ENCODE measurements at places on chromosomes 4 and X.

DNA sequence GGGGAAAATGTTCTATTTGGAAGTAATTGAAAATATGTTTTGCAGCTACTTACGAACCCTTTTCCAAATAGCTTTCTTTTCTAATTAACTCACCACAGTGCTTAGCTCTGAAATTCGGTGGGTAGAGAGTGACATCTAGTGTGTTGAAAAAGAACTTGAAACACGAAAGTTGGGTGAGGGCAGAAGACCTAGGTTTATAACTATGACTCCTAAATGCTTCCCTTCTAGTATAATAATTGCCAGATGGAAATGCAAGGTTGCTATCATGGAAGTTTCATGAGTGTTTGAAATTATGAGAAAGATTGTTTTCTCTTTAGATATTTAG lies 77.3 kb upstream of the NOCT start:
- peak; percentile 11 for DNase-seq

- no peak for DNase-seq
Measured at GRCh38 chrX:69565247-69565815, 50.6 kb upstream of the EDA start.

GRCh38 chr4:76830612-76830963 lies 67.4 kb downstream of the SOWAHB start:
- DNase-seq, result no peak

GRCh38 chrX:70322784-70323183 lies 32.9 kb downstream of the KIF4A start:
- no peak for DNase-seq

DNA sequence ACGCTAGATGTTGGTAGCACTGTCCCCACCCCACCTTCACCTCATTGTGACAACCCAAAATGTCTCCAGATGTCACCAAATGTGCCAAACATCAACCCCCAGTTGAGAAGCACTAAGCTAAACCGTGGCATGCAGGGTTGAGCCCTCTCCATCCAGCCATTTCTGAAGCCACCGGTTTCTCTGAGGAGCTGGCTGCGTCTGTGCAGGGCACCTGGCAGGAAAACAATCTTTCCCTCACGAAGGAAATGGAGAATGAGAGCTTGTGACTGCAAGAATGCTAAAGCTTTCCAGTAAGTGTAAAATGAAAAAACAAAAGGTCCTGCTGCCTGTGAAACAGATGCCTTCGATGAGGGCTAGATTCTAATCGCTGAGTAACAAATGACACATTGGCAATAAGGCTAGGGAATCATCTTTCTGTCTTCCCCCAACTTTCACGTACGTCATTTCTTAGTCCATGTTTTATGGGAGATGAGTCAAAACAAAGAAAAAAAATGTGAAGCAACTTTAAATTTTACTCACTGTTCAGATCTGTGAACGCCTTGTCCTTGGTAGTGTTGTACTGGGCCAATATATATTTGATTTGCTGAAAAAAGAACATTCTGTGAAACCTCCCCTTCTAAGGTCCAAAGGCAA lies 59.9 kb downstream of the PROM1 start:
- DNase-seq, result no peak

GRCh38 chr4:14222377-14223029 lies 595.0 kb upstream of the BOD1L1 start:
- no peak for DNase-seq

DNA sequence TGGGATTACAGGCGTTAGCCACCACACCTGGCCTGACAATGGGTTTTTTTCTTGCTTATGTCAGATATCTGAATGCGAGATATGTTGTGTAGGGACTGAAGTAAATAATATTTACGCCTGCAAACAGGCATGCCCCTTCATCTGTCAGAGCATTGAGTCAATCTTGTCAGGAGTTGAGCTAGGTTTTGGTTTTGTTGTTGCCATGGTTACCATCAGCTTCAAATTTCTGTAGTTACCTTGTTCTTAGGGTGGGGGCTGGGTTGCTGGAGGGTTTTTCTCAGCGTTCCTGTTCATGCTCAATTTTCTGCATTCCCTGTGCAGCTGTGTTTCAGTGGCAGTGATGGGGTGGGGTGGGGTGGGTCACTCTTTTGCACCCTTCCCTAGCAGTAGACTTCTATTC lies 14.5 kb downstream of the MRPL1 start:
- DNase-seq, result no peak

DNA sequence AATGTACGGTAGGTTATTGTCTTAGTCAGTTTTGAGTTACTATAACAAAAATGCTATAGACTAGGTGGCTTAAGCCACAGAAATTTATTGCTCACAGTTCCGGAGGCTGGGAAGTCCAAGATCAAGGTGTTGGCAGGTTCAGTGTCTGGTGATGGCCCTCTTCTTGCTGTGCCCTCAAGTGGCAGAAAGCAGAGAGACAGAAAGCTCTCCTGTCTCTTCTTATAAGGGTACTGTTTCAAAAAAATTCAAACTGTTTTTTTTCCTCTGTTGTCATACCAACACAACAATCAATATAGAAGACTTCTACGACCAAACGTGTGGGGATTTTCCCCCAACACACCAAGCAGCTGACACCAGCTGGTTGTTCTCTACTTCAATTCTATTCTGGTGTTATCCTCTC lies 53.4 kb downstream of the ADGRG4 start:
- no peak for DNase-seq

DNA sequence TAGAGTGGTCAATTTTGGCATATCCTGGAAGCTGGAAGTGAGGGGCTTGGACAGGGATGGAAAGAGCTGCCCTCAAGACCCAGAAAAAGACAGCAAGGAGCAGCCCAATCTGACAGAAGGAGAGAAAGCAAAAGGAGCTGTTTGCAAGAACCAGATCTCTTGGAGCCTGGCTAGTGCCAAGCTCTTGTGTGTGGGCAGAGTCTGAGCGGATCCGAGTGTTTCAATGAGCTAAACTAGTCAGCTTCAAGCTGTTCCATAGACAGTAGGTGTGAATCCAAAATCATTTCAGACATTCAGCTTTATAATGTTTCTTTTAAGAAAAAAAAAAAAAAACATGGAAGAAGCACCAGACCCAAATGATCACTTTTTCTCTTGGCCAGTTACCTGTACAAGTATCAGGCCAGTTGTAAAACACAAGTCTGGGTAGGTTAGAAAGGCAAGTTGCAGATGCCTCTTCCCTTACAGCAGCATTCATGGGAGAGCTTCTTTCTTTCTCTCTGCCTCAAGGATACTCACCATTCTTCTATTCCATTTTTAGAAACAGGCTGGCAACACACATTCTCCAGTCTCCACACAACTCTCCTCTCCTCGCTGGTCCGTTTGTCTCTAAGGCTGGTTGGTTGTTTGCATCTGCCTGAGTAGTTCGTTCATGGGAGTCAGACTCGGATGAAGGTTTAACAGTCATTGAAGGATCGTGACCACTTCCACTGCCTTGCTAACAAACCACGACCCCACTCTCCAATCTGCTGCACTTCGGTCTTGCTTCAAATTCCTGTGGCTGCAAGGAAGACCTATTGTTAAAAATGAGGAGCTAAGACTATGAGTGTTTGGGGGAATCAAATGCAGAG lies 105.2 kb upstream of the GATB start:
- no peak for DNase-seq

DNA sequence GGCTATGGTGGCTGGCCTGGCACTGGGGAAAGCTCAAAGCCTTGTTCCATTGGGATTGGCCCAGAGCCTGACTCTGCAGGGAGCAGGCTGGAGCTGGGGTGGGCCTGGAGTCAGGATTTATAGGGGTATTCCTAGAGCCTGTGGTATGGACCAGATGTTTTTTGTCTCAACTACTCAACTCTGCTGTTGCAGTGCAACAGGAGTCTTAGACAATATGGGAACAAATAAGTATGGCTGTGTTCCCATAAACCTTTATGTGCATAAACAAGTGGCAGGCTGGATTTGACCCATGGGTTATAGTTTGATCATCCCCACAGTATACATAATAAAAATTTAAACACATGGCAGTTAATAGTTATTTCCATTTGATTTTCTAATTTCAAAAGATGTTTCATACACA lies 557.9 kb upstream of the ARX start:
- no peak for DNase-seq

DNA sequence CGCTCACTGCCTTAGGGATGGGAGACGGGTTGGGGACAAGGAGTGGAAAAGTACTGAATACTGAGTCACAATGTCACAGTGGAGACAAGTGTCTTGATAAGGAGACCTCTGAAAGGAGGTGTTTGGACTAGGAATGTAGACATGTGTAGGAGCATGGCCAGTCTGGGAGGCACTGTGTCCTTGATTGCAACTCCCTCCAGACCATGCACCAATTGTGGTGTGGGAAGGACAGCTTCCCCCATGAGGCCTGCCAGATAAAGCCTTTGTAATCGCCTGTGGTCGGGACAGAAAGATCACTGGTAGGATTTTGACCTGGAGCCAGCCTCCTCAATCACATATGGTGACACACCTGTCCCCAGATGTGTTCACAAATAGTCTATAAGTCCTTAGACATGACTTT lies 64.1 kb downstream of the USP38 start:
- no peak for DNase-seq

- DNase-seq, result no peak
Measured at GRCh38 chrX:126552313-126553022, at the start of gene DCAF12L1. DCAF12L1 (minus strand) TSS chrX:126552814; CDS start chrX:126552608, 206 bp downstream.

DNA sequence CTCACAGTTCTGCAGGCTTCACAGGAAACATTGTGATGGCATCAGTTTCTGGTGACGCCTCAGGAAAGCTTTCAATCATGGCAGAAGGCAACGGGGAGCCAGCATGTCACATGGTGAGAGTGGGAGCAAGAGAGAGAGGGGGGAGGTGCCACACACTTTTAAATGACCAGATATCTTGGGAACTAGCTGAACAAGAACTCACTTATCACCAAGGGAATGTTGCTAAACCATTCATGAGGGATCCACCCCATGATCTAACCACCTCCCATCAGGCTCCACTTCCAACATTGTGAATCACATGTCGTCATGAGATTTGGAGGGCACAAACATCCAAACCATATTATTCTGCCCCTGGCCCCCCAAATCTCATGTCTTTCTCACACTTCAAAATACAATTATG lies 43.3 kb upstream of the GPR173 start:
- no peak for DNase-seq

GRCh38 chr4:46016306-46016705 lies 107.5 kb downstream of the GABRG1 start:
- DNase-seq, result no peak

DNA sequence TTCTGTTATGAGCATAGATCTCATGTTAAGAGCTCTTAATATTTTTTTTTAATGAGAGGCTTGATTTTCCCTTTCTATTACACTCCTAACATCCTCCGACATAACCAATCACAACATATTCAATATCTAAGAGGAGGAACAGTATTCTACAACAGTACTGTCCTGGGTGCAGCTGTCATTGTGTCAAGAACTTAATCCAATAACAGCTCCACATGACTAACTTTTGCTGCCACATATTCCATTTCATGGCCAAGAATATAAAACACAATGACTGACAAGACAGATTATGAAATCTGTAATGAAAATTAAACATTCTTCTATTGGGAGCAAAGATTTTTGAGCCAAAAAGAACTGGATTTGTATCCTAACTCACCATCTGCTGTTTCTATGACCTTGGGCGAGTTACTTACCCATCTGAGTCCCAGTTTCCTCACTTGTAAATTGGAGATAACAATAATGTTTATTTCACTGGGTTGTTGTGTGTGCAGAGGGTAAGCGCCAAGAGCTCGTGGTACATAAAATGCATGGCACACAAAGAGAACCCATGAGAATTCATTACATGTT lies 405.6 kb downstream of the SPRY1 start:
- no peak for DNase-seq

DNA sequence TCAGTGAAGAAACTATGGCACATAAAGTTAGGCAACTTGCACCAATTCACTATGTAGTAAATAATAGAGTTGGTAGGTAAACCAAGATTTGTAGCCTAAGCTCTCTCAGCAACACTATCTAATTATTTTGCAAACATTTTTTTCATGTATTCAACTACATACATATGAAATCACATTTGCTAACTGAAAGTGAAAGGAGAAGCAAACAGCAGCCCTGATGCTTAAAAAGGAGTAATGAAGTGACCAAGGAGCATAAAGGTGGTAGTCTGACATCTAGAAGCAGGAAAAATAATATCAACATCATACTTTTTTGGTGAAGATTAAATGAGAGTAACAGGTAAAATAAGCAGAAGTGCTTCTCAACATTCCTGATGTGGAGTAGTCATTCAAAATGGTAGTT lies 603.7 kb downstream of the GRXCR1 start:
- no peak for DNase-seq

GRCh38 chrX:50206753-50207152 lies 2.2 kb downstream of the CCNB3 start:
- no peak for DNase-seq

DNA sequence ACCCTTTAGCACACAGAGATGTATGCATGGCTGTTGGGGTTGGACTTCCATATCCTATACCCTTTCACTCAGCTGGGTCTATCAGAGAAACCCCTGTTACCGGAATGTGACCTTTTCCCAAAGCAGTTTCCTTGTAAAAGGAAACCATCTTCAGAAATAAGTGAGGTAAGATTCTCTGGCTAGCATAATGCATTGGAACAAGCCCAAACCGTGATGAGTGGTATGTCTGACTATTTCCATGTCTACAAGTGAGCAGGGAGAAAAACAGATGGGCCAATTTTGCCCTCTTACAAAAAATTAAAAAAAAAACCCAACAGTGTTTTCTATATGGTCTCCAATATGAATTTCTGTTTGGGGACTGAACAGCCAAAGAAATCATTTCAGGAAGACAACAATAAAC lies 283.9 kb downstream of the SMARCA1 start:
- DNase-seq, result no peak

GRCh38 chr4:179855469-179855868 lies 2387.7 kb upstream of the TENM3 start:
- DNase-seq, result no peak

DNA sequence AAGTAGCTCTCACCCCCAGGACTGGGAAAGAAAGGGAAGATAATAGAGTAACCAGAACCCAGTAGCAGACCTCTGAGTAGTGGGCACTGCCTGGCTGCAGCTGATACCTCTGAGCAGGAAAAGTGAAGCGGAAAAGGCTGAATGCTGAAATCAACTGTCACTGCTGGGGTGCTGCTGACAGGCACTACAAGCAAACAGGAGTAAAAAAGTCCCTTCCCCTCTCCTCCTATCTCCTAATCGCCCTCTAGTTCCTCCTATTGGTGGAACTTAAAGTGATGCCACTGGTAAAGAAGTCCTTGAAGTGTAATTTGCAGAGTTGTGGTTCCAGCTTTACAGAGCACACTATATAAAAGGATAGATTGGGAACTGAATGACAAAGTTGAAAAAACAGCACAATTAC lies 32.8 kb upstream of the GLRB start:
- DNase-seq, result no peak

DNA sequence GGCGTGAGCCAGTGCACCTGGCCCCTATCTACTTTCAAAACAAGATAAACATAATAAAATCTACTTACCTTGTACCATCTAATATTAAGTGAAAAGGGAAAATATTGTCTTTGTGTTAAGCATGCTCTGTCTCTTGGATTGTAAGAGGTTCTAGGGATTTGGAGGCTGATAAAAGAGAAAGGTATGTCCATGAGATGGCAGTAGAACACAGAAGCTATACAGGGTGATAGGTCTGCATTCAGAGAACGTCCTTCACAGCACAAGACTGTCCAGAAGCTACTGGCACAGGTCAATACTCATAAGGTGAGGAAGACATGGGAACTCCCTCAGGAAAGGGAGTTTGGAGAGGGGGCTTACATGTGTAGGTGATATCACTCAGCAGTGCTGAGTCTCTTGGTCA lies 135.5 kb downstream of the TMEM47 start:
- no peak for DNase-seq

GRCh38 chr4:38710053-38710452 lies 46.1 kb downstream of the KLF3 start:
- DNase-seq, result no peak

Data from DMS79 (cell line).